H4 (cell line): ENCODE measurements at places on chromosomes 2 and 18.

GRCh38 chr2:88489181-88489580 lies 36.7 kb upstream of the FOXI3 start:
- DNase-seq: no peak

GRCh38 chr2:210557721-210558120 lies 1.3 kb downstream of the CPS1 start:
- DNase-seq: no peak

DNA sequence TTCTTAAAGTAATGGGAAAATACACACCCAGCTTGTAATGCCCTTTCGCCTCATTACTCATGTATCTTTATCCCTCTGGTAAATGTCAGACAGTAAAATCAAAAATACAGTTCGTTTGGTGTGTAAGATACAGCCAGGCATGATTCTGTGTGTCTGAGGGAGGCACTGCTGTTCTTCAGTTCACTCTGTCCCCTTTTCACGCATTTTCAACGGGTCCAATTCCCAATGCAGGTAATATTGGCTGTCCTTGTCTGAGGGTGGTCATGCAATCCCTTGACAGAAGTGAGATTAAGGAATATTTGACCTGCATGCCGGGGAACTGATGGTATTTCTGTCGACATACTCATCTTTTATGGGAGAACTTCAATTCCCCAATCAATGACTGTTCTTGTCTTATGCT lies 587.2 kb upstream of the NXPH2 start:
- no peak for DNase-seq

- no peak for DNase-seq
These were observed 309.9 kb upstream of the RAB12 start for GRCh38 chr18:8299054-8299980.

DNA sequence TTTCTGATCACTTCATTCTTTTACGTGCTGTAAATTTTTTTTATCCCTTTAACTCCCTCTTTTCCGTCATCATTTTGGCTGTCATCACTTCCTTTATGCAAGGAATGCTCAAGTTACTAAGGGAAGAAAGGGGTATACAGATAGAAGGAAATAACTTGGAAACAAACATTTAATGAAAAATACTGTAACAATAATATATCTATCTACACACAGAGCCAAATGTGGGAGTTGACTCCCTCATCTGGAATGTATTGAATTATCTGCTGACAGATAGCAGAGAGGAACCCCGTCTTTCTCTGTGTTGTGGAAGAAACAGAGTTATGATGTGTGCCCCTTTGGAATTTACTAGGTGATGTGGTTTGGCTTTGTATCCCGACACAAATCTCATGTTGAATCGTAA lies 182.5 kb upstream of the NXPH2 start:
- no peak for DNase-seq

GRCh38 chr18:6626457-6626856 lies 103.1 kb upstream of the ARHGAP28 start:
- no peak for DNase-seq

- DNase-seq: no peak
These were observed 89.3 kb upstream of the CTAGE1 start for GRCh38 chr18:22507055-22507454.

GRCh38 chr2:46970334-46971288 lies 55.0 kb upstream of the MCFD2 start:
- DNase-seq: peak; percentile 26
